ENCODE measurements at places on chromosomes 7 and 10. TPM values are rescaled to one million over a fixed set of nuclear protein-coding genes. Genes with fewer than 3 reads are reported as not detected.
A peak's percentile ranks its signal among the peaks of the same experiment; 100 is the strongest.

GRCh38 chr10:3236644-3237404, 64.2 kb upstream of the PITRM1 start:
- no peak for DNase-seq

DNA sequence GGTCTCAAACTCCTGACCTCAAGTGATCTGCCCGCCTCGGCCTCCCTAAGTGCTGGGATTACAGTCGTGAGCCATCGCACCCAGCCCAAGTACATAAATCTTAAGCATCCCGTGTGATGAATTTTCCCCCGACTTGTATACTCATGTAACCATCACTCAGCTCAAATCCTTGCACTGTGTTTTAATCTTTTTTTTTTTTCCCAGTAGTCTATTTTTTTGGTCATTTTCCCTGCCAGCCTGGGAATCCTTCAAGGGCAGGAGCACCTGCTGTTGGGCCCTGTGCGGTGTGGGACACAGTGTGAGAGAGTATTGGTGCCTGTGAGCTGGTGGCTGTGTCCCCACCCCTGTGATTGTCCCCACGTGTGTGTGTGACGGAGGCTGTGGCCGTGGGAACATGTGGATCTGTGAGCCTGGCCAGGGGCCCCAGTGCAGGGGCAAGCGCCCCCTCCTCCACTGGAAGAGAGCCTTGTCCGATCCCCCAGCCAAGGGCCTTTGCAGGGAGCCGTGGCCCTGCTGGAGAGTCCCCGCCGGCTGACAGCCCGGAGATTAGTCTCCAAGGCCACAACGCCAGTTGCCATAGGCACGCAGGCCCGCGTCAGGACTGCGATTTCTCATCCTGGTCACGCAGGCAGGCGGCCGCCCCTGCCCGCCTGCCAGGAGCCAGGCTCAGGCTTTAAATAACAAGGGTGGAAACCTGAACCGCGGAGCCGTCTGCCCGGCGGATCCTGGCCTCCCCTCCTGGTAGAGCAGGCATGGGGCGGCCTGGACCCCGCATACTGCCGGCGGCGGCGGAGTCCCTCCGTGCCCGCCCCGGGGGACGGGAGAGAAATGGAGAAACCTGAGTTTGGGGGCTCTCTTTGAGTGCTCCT, 26.5 kb downstream of the GTF2IRD1 start:
- peak; percentile 95 for DNase-seq

OPN4 gene
- not detected for total RNA-seq

LIPK gene
- total RNA-seq = not detected
